Stimulated activated CD4-positive, alpha-beta T cell treated with anti-CD3 and anti-CD28 coated beads, Interleukin-1b, Interleukin-23, amount 100 ng/mL, for 1 hour (primary cell): ENCODE measurements at places on chromosomes 5 and 9.

GRCh38 chr5:65986050-65986451 is 59.7 kb downstream of the ERBIN start:
- no peak for DNase-seq

DNA sequence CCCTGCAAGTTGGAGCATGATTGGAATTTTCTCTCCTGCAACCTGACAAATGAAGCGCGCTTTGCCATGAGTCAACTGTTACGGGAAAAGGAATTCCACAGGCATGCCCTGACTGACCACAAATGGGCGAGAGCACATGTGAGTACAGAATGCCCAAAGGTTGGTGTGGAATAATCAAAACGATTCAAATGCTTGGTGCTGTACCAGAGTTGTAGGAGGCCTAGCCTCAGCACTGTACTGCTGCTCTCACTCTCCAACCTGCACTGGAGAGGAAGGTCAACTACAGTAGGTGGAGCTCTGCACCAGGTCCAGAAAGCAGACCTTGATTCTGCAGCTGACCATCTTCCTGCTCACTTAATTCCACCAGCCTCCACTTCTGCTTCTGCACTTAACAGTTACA is 406.9 kb upstream of the ACTBL2 start:
- DNase-seq = no peak

GRCh38 chr5:40428126-40428525 is 251.6 kb upstream of the PTGER4 start:
- DNase-seq = no peak

- no peak for DNase-seq
Measured at GRCh38 chr5:126178521-126178920, 244.7 kb upstream of the GRAMD2B start.

- no peak for DNase-seq
Measured at GRCh38 chr5:45799388-45799787, 103.2 kb upstream of the HCN1 start.

GRCh38 chr5:107408564-107408963 is 262.2 kb downstream of the EFNA5 start:
- no peak for DNase-seq

GRCh38 chr9:127627494-127627855 is 15.4 kb downstream of the STXBP1 start:
- DNase-seq = no peak

DNA sequence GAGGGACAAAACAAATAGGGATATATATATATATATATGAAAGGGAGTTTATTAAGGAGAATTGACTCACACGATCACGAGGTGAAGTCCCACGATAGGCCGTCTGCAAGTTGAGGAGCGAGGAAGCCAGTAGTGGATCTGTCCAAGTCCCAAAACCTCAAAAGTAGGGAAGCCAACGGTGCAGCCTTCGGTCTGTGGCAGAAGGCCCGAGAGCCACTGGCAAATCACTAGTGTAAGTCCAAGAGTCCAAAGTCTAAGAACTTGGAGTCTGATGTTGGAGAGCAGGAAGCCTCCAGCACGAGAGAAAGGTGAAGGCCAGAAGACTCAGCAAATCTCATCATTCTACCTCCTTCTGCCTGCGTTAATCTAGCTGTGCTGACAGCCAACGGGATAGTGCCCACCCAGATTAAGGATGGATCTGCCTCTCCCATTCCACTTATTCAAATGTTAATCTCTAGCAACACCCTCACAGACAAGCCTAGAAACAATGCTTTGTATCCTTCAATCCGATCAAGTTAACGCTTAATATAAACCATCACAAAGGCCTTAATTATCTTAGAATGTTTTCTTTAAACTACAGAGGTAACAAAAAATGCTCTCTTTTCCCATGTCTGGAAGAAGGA is 23.8 kb upstream of the DAB2 start:
- no peak for DNase-seq

GRCh38 chr5:131509801-131510200 is 125.2 kb downstream of the RAPGEF6 start:
- DNase-seq = no peak

GRCh38 chr5:151757233-151758140 is 944 bp downstream of the ATOX1 start:
- DNase-seq = no peak

GRCh38 chr9:120395376-120395775 is 184.6 kb downstream of the CDK5RAP2 start:
- DNase-seq = no peak
